Activated T-cell treated with anti-CD3 and anti-CD28 coated beads, Interleukin-2, amount 50 U/mL, for 48 hours (primary cell): ENCODE measurements at places on chromosomes 13 and 19.

DNA sequence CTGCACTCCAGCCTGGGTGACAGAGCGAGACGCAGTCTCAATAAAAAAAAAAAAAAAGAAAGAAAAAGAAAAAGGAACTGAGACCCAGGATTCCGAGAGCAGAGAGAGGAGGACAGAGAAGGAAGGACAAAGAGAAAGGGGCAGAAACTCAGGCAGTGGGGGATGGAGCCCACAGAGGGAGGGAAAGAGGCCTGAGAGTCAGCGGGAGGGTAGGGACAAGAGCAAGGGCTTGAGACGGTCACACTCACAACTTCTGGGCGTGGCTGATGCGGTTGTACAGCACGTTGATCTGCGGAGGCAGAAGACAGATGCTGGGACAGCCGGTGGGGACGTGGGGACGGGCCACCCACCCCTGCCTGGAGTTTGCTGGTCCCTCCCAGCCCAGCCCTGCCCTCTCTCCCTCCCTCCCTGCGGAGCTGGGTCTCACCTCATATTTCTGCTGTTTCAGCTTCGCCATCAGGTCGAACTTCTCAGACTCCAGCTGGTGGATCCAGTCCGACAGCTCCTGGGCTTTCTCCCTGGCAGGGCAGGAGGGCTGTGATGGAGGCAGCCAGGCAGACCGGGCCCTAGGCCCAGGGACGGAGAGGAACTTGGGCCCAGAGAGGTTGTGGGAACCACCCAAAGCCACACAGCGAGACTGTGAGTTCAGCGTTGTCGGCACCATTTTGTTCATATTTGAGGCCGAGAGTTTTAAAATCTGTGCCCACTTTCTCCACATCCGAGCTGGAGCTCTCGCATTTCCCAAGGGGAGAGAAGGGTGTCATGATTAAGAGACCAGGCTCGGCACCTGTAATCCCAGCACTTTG, 15.2 kb downstream of the TNNT1 start:
- DNase-seq, result no peak

GRCh38 chr19:33071887-33072286, 7.2 kb upstream of the RHPN2 start:
- DNase-seq, result no peak

- DNase-seq, result no peak
These were observed 3.8 kb downstream of the ATP4B start for GRCh38 chr13:113654175-113654560.

DNA sequence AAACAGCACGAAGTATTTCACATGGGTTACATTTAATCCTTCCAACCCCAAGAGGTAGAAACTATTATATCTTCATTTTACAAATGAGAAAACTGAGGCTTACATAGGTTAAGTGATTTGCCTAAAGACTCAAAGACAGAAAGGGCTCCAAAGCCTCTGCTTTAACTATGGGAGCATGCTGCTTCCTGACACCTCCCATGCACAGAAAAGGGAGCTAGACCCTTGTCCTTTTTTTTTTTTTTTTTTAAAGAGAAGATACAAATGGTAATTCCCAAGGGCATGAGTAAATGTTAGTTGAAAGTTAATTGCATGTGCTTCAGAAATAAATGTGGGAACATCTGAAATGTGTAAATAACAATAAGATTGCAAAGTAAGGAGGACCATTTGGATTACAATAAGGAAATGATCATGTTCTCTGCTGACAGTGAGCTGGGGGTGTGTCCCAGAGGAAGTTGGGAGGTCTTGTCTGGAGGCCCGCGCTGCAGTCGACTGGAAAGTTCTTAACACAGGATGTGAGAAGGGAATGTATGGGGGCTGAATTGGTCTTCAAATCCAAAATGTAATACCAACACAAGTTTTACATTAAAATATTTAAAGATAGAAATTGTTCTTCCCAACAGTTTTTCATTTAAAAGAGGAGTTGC, 500.3 kb downstream of the KLF12 start:
- no peak for DNase-seq

GRCh38 chr19:41367848-41368301, 3.9 kb upstream of the B9D2 start:
- no peak for DNase-seq

- no peak for DNase-seq
These were observed 58.3 kb upstream of the ZNF507 start for GRCh38 chr19:32287086-32287485.
